M059J (cell line): ENCODE measurements at places on chromosomes 6 and 20.

DNA sequence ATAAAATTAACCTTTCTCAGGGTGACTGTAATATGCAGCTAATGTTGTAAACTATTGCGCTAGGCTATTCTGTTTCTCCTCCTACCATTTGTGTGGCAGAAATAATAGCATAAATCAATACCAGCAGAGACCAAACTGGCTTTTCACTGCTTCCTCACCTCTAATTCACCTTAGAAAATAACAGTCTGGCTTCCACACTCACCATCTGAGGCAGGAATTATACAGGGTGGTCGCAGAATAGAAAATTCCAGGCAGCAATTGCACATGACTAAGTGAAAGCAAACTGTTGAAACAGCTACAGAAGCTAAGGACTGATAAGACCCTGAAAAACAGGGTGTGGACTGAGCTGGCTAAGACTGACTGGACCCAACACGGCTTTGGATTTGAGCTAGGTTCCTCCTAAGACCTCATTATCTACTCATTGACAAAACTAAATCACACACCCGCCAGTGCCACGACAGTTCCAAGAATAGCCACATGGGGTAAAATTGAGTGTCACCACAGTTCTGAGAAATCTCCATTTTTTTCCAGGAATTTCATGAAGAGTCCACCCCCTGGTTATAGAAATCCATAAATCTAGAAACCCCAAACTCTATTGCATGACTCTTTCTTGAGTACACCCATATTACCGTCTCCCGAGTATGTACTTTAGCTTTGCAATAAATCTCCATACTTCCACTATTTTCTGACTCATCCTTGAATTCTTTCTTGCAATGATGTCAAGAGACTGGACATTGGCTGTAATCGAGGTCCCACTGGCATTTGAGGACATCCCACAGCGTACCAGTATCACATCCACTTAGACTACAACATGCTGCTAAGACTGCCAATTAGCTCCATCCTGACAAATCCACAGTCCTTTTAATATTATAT is 60.9 kb upstream of the KCNQ5 start:
- no peak for DNase-seq

DNA sequence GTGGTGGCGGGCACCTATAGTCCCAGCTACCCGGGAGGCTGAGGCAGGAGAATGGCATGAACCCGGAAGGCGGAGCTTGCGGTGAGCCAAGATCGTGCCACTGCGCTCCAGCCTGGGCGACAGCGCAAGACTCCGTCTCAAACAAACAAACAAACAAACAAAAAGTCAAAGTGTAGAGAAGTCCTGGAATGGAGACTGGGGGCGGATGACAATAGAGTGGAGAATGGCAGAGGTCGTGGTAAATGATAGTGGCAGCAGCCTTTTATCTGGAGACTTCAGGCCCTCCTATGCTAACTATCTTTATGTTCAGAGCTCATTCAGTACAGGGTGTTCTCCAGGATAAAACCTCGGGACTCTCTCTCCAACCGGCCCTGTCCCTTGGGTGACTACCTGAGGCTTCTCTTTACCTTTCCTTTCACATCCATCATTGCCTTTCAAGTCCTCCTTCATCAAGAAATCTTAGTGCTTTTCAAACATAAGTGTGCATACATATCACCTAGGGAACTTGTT is 1.4 kb upstream of the FKBPL start:
- no peak for DNase-seq

- no peak for DNase-seq
These were observed 22.2 kb upstream of the POU3F2 start for GRCh38 chr6:98812220-98812619.

- DNase-seq: peak; percentile 90
These were observed 4.0 kb downstream of the CD40 start for GRCh38 chr20:46122071-46122470.

DNA sequence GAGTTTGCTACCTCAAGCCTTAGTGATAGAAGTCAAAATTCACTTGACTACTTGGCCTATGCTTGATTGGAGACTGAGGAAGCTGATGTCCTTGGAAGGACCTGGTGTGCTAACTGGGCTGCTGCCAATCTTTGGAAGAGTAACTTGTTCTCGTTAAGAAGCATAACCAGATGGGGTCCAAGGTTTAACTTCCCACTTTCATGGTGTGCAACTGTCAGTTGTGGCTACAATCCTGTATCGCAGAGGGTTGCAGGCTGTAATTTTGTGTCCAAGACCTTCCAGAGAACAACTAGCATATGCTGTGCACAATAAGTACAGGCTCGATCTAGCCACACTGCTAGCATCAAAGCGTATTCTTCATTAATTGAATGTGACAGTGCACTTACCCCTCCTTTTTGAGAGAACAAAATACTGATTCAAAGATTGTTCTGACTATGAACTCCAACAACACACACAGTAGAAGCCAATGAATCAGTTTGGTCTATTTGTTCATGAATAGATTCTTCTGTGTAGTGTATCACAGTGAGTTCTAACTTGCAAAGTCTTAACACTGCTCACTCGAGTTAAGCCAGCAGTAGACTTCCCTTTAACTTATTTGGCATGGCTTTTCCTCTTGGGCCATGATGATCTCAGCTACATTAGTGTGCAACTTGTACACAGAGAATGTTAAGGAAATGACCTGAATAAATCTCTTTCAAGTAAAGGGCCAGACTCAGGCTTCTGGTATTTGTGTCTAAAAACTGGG is 15.8 kb upstream of the PLCB1 start:
- DNase-seq: no peak

- no peak for DNase-seq
These were observed 9.2 kb downstream of the ATRN start for GRCh38 chr20:3479759-3480615.

- no peak for DNase-seq
These were observed 79.4 kb downstream of the GFRA4 start for GRCh38 chr20:3583765-3584164.
